ENCODE measurements at places on chromosomes 1 and 21. TPM values are rescaled to one million over a fixed set of nuclear protein-coding genes. Genes with fewer than 3 reads are reported as not detected.

Gene ITLN1
- not detected for total RNA-seq

GRCh38 chr1:26125382-26125781 is 13.8 kb downstream of the PDIK1L start:
- H3K36me3 ChIP-seq, result peaks cover 8% of the 10 kb centered on the region
- H3K4me3 ChIP-seq, result no peak overlapping the region
- no peak overlapping the region for H3K27ac ChIP-seq
- DNase-seq, result no peak
- peaks cover 27% of the 10 kb centered on the region for H3K4me1 ChIP-seq

- no peak overlapping the region for H3K27ac ChIP-seq
- H3K4me1 ChIP-seq, result peaks cover 5% of the 10 kb centered on the region
- H3K4me3 ChIP-seq, result no peak overlapping the region
- DNase-seq, result no peak
Observed at GRCh38 chr1:209772126-209772525, 12.2 kb downstream of the C1orf74 start.

Gene TGFB2
- total RNA-seq, result 45.3 TPM

Gene ITLN2
- total RNA-seq, result 0.41 TPM

DNA sequence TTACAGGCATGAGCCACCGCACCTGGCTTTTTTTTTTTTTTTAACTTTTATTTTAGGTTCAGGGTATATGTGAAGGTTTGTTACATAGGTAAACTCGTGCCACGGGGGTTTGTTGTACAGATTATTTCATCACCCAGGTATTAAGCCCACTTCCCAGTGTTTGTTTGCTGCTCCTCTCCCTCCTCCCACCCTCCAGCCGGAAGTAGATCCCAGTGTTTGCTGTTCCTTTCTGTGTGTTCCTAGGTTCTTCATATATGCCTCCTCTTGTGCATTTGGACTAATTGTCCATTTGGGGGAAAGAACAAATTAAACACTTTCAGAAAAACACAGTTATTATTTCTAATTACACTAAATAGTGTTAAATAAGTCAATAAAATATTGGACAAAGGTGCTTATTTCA is 1.1 kb upstream of the SLC2A7 start:
- H3K36me3 ChIP-seq, result no peaks in the 10 kb centered on the region
- no peak overlapping the region for H3K27ac ChIP-seq
- H3K27me3 ChIP-seq, result no peaks in the 10 kb centered on the region
- H3K4me3 ChIP-seq, result no peak overlapping the region

- DNase-seq, result no peak
- H3K27ac ChIP-seq, result no peak overlapping the region
- peaks cover 23% of the 10 kb centered on the region for H3K4me1 ChIP-seq
- H3K36me3 ChIP-seq, result no peaks in the 10 kb centered on the region
- no peaks in the 10 kb centered on the region for H3K27me3 ChIP-seq
- H3K4me3 ChIP-seq, result no peak overlapping the region
Observed at GRCh38 chr1:233080286-233080685, 129.9 kb downstream of the NTPCR start.
